ENCODE measurements at places on chromosomes 1 and 21.
A peak's percentile ranks its signal among the peaks of the same experiment; 100 is the strongest.

DNA sequence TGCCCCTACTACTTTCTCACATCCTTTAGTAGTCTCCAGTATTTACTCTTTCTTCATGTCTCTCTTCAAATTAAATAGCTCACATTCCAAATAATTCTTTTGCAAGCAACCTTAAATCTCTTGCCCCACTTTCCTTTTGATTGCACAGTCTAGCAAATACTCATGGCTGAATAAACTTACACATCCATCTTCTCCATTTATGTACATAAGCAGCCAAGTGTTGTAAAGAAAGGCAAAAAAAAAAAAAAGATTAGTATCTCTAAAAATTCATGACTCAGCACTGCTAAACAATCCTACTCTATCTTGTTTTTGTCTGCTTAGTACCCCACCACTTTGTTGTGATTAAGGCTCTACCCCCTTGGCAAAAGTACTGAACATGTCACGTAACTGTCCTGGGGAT lies 42.6 kb downstream of the F13B start:
- no peak for DNase-seq

DNA sequence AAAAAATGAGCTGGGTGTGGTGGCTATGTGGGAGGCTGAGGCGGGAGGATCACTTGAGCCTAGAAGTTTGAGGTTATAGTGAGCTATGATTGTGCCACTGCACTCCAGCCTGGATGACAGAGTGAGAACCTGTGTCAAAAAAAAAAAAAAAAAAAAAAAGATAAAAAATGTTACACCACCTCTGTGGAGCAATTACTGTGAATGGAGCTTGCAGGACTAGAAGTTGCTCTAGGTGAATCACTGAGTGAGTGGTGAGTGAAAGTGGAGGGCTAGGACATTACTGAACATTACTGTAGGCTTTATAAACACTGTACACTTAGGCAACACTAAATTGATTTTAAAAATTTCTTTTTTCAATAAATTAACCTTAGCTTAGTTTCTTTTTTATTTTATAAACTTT lies 21.9 kb downstream of the TLCD4 start:
- DNase-seq = no peak

GRCh38 chr1:50419907-50420677 lies 3.2 kb downstream of the DMRTA2 start:
- DNase-seq = no peak

GRCh38 chr1:26915204-26915842 lies 1.5 kb upstream of the NR0B2 start:
- no peak for DNase-seq

DNA sequence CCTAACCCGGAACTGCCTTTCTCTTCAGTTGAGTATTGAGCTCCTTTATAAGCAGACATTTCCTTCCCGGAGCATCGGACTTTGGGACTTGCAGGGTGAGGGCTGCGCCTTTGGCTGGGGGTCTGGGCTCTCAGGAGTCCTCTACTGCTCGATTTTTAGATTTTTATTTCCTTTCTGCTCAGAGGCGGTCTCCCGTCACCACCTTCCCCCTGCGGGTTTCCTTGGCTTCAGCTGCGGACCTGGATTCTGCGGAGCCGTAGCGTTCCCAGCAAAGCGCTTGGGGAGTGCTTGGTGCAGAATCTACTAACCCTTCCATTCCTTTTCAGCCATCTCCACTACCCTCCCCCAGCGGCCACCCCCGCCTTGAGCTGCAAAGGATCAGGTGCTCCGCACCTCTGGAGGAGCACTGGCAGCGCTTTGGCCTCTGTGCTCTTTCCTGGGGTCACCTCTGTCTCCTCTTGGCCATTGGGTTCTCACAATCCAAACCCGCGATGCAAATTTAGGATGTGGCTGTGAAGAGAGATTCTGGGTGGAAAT lies 3.7 kb downstream of the OLIG2 start:
- DNase-seq = no peak

DNA sequence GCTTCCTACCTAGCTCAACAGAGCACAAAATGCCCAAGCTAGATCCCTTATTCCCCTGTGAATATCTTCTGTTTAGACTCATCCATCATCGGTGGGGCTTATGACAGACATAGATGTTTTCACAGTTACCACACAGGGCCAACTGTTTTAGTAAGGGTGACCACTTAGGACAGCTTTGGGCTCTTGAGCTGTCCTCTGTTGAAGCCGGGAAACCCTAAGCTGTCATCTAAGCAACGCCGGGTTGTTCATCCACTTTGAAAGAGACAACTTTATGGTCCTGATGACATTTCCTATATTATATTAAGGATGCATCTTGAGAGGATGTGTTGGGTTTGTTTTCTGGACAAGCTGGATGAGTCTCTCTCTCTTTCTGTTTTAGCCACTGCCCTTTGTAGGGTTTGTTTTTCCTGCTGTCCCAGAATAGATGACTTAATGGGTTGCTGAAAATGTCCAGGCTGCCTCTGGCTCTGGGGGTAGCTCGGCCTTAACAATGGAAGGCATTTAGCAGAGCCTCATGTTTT lies 110.5 kb upstream of the UBE2U start:
- no peak for DNase-seq

- no peak for DNase-seq
These were observed 481.8 kb upstream of the NFIA start for GRCh38 chr1:60600532-60600931.

GRCh38 chr1:161119092-161119903 lies 1.4 kb downstream of the NIT1 start:
- no peak for DNase-seq

GRCh38 chr1:93608187-93609109 lies 73.2 kb downstream of the BCAR3 start:
- no peak for DNase-seq

DNA sequence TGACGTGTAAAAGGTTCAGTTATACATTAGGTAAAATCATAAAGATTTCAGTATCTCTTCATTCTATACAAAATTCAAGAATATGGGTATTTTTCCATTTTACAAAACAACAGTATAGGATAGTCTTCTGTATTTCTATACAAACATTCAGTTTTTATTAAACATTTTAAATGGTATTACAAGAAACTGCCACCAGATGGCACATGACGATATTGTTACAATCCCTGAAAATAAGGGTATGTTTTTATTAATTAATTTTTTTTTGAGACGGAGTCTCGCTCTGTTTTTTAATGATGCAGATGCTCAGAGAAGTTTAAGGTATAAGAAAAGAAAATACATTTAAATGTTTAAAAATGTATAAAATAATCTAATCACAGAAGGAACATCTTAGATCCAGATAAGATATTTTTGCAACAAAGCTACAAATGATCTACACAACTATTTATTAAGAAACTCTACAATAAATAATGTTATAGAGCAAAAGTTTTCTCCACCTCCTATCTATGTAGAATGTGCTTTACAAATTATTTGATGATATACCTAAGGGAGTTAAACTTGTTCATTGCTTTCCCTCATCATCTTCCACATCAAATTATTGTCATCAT lies 23.5 kb upstream of the RSBN1 start:
- DNase-seq = peak; percentile 22

DNA sequence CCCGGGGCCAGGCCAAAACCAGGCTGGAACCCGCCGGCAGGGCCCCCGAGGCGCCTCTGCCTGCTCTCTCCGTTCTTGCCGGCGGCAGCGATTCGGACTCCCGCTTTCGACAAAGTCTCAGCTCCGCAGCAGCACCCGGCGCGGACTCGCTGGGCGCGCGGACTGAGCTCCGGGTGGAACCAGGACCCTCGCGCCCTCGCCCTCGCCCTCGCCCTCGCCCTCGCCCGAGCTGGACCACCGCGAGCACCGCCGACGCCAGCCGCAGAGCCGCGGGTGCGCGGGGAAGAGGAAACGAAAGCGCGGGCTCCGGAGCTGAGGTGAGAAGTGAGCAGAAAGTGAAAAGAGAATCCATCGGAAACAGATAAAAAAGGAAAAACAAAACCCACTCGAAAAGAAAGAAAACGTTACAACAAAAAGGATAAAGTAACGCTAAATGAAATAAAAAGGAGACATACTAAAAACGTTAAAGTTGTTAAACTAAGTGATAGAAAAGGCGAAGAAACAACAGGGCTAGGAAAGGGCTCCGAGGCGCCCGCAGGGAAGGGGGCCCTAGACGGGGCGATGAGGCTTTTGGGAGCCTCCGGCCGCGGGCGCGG lies 64.9 kb downstream of the MEF2D start:
- no peak for DNase-seq
